ENCODE measurements at places on chromosomes 16 and 17.
A peak's percentile ranks its signal among the peaks of the same experiment; 100 is the strongest.

DNA sequence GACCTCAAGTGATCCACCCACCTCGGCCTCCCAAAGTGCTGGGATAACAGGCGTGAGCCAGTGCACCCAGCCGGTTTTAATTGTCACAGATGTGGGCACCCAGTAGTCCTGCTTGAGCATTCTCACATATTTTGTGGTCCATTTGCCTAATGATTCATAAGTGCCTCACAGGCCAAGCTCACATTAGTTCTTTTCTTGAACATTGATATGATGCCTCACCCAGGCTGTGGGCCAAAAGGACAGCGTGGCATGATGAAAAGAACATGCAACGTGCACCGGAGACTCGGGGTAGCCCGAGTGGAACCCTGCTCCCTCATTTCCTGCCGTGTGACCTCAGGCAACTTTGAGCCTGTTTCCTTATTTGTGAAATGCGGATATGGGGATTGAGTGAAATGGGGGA is 181.9 kb downstream of the SNX29 start:
- no peak for DNase-seq

- no peak for DNase-seq
Observed at GRCh38 chr17:34358631-34359030, 2.4 kb downstream of the CCL13 start.

- DNase-seq = peak; percentile 63
Observed at GRCh38 chr16:678858-679813, 1.1 kb upstream of the STUB1 start.

DNA sequence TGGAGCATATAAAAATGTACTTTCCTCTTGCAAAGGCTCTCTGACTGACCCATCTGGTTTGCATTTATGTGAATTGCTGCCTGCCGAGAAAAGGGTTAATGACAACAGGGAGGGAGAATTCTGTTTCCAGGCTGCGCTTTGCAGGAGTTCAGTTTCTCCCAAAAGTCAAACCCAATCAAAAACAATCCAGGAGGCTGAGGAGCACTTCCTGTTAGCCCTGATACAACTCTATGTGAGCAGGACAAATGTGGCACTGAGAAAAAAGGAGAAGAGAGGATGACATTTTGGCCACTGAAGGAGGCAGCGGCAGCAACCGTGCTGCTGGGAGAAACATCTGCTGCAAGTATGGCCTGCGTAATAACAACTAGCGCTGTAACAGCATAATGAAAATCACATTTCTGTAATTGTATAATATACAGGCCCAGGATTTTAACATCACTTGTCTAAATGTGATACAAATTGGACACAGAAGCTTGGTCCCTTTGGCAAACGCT is 26.8 kb upstream of the ELAC2 start:
- DNase-seq = no peak

DNA sequence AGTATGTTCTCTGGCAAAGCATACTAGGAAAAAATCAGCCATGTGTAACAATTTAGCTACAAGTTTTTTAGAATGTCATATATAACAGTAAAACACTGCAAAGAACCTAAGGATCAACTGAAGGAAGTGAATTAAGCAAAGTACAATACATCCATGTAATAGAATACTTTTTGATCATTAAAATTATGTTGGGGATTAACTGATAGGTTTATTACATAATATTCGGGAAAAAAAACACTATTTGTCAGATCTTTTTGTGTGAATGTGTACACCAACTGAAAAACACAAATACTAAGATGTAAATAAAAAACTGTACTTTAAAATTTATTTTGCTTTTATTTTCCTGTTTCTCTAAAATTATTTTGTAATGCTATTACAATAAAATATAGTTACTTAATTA is 185.5 kb upstream of the DYNLRB2 start:
- no peak for DNase-seq

DNA sequence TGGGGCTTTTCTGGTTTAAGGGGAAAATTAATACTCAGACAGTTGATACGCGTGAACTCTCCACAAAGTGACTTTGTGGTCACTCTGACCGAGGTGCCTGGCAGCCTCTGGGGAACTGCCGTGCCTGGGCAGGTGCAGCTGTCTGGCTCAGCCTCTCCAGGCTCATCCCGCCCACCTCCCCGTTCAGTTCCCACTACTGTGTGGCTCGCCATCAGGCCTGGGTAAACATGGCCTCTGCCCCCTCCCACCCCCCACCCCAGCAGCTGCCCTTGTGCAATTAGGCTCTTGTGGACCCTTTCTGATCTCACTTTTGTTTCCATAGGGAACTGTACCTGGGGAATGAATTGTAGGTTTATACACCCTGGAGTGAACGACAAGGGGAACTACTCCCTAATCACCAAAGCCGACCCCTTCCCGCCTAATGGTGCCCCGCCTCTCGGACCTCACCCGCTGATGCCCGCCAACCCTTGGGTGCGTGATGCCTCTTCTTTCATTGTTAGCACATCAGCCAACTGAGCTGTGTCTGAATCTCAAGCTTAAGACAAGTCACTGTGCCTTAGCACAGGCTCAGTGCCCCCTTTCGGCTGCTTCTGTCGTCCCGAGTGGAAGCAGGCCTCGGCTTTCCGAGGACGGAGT is 27.8 kb downstream of the ZC3H18 start:
- no peak for DNase-seq

DNA sequence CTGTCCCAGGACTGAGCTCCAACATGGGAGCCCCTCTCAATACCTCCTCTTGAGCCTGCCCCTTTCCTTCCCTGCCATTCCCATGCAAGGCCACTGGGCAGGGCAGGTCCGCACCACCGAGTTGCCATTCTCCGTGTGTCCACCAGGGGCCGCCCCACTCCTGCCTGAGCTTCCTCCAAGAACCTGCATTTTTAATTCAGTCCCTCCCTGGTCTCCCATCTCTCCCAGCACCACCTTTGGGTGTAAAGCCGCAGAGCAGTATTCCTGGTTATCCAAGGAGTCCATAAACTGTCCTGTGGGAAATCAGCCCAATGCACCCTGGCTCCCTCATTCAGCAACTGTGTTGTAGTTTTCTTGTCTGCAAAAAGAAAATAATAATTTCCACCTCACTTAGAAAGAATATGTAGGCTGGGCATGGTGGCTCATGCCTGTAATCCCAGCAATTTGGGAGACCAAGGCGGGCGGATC is 15.9 kb upstream of the ANKRD40CL start:
- DNase-seq = peak; percentile 82

Measured in CD4-positive, alpha-beta T cell treated with Interleukin-17A for 1 hour (primary cell).